Activated naive CD4-positive, alpha-beta T cell treated with anti-CD3 and anti-CD28 coated beads, Interleukin-2, amount 50 U/mL, for 16 hours (primary cell): ENCODE measurements at places on chromosomes 11 and 22.

DNA sequence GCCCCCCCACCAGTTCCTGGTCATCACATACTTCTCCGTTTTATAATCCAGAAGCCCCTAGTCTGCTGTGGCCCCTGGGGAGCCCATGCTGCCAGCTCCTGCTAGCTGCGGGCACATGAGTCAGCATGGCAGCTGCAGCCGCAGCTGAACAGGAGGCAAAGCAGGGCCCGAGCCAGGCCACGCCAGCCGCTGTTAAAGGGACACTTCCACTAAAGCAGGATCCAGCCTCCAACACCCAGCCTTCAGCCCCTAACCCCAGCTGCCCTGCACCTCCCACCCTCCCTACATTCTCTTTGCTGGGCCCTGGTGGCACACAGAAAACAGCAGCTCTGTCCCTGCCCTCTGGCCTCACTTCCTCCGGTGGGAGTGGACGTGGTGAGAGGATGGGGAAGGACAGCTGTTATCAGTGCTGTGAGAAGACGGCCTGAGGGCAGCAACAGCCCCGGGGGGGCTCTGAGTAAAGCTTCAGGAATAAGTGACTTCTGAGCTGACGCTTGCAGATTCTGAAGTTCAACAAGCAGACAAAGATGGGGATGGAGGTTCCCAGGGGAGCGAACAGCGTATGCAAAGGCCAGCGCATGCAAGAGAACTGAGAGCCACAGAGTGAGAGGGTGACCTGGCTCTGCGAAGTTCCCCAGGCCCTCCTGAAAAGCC, 688 bp upstream of the LRRC74B start:
- no peak for DNase-seq

DNA sequence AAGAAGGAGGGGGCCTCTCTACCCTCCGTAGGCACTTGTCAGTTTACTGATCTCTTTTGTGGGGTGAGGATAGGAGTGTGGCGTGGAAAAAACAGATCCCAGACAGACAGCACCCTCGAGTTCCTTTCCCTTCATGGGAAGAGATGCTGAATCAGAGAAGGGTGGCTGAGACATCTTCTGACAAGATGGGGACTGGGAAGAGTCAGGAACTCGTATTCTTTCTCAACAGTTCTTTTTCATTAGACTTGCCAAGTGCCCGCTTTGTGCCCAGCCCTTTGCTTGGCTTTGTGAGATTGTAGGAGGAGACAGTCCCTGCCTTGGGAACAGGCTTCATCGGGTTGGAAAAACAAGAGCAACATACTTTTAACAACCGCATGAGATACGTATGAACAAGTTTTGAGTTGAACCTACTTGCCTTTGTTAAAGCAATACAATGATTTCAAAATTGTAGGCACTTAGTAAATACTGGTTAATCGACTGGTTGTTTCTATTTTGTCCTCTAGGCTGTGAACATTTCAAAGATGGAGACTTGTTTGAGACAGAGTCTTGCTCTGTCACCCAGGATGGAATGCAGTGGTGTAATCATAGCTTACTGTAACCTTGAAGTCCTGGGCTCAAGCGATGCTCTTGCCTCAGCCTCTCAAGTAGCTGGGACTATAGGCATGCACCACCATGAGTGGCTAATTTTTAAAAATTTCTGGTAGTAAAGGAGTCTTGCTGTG, 1.1 kb downstream of the RRM1 start:
- DNase-seq, result no peak

DNA sequence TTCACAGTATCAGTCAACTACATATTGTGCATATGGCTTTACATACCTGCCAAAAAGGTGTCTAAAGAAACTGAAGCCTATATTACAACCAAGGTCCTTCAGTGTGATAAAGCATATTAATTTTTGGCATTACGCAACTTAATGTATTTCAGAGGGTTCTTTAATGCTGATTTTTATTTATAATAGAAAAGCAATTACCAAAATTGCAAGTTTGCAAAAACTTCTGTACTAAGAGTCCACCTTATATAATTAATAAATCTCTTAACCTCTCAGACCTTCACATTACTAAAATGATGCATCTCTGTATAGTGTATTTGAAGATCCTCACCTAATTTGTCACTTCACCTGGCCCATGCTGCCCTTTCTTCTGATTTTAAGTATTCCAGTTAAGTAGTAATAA, 128.6 kb downstream of the GUCY1A2 start:
- DNase-seq, result no peak

- no peak for DNase-seq
Observed at GRCh38 chr22:30195245-30196140, 51.1 kb downstream of the LIF start.

DNA sequence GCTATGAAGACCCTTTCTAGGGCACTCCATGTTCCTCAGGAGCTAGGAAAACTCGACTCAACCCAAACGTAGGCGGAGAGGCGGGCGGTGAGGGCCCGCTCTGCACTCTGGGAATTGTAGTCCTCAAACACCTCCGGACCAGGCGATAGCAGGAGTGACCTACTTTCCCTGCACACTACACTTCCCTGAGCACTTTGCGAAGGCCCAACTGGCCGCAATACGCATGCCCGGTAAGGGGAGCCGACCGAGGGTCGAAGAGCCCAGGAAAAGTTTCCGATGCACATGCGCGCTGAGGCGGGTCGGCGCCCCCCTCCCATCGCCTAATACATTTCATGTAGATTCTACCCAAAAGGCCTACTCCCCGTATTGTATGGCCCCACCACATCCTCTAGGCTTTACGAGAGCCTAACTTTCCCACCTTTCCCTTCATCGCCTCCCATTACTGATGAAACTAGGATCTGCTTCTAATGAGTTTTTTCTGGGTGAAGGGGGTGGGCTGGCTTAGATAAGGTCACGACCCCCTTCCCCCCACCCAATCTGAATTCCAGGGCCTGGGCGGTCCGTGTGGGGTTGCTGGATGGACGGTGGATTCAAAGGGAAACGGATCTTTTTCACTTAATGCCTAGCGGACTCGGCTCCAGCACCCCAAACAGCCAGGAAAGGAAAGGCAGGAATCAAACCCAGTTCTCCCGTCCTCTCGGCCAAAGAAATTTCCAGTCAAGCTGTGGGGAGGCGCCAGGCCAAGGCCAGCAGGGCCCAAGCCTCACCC, 2.1 kb downstream of the TOB2 start:
- peak; percentile 87 for DNase-seq

GRCh38 chr11:1194977-1195681, 27.7 kb upstream of the MUC5B start:
- DNase-seq, result no peak

- no peak for DNase-seq
Observed at GRCh38 chr11:75810637-75811390, 4.2 kb upstream of the UVRAG start.

- no peak for DNase-seq
Observed at GRCh38 chr11:12684816-12685215, 10.6 kb downstream of the TEAD1 start.

- DNase-seq, result no peak
Observed at GRCh38 chr11:45658292-45658991, 7.0 kb downstream of the CHST1 start.

DNA sequence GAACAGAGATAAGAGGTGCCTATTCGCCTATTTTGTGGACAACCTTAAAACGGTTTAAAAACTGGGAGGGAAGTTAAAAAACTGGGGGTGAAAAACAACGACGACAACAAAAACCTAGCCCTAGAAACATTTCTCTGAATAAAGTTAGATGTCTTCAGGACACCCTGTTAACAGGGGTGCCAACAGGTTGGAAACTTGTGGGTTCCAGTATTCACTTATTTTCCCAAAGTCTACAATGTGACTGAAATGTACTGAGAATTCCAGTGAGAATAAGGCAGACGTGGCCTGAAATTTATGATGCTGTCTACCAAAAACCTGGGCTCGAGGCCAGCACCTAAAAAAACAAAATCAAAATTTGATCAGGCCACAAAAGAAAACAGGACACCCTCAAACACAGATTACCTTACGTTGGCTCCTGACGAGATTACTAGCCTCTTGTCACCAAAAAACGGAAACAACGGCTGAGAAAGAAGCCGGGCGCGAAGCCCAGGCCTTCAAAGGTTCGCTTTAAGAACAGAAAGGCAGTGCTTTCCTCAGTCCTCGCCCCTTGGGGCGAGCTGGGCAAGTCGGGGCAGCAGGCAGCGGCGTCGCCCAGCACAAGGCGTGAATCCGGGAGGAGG, 906 bp downstream of the CCDC90B start:
- no peak for DNase-seq

- no peak for DNase-seq
Observed at GRCh38 chr11:44357711-44358110, 47.8 kb upstream of the ALX4 start.

- no peak for DNase-seq
Observed at GRCh38 chr11:29962243-29962642, 54.6 kb downstream of the KCNA4 start.

DNA sequence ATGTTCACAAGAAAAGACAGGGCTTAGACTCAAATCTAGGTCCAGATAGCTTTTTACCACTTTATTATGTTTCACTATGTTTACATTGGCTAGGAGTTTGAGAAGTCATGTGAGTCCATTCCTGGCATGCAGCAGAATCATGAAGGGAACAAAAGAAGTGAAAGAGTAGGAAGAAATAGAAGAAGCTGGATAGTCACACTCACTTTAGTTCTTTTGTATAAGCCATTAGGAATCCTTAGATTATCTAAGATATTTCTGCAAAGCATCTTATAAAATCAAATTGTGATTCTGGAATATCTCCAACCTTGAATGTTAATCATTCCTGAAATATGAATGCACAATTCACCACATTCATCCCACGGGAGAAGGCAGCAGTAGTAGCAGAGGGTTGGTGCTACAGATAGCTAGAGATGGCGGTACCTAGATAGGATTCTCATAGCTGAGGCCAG, 31.9 kb downstream of the MAML2 start:
- no peak for DNase-seq

DNA sequence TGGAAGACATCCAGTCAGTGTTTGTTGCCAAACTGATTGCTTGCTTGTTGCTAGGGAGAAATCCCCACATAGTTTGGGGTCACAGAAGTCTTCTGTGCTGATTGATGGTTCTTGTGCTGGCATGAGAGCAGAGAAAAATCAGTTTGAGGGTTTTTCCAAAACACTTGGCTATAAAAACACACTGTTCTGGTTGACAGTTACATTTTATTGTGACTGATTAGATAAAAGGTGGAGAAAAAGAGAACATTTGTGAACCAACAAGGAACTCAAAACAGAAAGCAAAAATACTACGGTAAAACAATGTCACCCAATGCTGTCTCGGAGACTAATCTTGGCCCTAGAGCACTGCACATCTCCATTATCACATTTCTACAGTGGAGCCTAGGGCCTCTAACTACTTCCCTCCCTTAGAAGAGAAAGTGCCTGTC, 14.4 kb upstream of the EIF4G2 start:
- no peak for DNase-seq

- DNase-seq, result no peak
Observed at GRCh38 chr11:43574949-43575912, 105.3 kb upstream of the HSD17B12 start.

GRCh38 chr11:16843294-16843693, 104.8 kb downstream of the C11orf58 start:
- no peak for DNase-seq

GRCh38 chr11:48014917-48015316, 34.6 kb downstream of the PTPRJ start:
- DNase-seq, result no peak
